ENCODE measurements at places on chromosomes 7 and 10. TPM values are rescaled to one million over a fixed set of nuclear protein-coding genes. Genes with fewer than 3 reads are reported as not detected.

Gene MACC1
- under 0.01 TPM for total RNA-seq

Gene MRPS17
- 17.7 TPM for total RNA-seq

Gene RUFY2
- total RNA-seq = 18.2 TPM

Gene C10orf95
- 0.05 TPM for total RNA-seq

Gene AKR1C8
- not detected for total RNA-seq

Data from dermis blood vessel endothelial cell (primary cell).